ENCODE measurements at places on chromosomes 4 and X.

- no peak for DNase-seq
These were observed 443.7 kb downstream of the CENPC start for GRCh38 chr4:67101612-67102011.

DNA sequence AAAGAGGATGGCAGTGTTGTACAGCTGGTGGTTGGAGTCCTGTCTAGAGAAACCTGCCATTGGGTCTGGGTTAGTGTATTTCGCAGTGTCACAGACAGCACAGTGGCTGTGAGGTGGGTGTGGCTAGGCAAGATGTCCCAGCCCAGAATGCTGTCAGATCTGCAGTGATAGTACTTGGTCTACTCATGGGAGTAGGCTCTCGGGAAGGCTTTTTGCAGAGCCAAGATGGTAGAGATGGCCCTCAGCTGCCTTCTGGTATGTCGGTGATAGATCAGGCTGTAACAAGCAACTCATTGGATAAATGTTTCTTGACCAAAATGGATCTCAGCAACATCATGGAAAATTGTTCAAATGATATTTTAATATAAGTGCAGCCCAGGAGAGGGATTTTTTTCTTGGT, 84.3 kb upstream of the WDR1 start:
- no peak for DNase-seq

DNA sequence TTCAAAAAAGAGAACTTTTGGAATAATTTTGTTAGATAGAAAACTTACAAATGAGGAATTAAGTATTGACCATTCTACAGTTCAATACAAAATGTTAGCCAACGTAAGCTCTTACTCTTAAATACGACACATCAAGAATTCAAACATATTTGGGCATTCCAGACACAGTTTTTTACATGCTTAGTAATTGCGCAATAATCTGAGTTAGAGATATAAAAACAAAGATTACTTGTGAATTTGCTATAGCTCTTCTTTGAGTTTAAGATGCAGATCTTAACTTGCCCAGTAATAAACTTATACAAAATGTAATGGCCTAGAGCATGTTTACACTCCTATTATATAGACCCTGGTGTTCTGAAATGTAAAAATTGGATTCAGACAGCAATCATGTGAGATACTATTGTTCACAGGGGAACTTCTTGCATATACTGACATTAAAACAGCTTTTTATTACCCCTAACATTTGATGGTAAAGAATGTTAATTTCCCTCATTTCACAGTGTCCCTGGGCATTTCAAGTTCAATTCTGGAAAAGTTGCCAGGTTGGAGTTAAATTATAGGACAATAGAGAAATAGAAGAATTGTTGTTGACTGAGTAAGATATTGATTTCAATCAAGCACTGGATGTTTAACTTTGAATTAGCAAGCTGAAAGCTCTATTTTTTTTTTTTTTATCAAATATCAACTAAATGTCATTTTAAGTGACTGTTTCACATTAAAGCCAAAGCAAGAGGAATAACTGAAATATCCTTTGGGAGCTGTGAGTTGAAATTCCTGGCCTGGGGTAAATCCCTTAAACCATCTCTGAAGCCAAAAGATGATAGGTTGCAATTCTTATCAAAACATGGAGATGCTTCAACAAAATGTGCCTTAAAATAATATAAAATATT, 910 bp downstream of the HPGDS start:
- DNase-seq: no peak

DNA sequence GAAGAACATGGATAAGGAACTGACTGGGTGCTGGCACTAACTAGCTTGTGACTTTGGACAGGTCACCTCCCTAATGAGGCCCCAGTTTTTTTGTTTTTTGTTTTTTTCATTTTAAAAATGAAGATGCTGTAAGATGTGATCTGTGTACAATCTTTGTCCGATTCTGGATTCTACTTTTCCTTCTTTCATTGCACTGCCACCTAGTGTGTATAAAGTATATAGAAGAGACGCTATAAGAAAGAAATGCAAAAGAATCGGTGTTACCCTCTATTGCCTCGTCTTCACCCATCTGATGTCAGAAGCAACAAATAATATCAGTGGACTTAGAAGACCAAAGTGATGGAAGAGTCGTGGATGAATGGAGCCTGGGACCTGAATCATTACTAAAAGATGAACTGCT, 58.6 kb upstream of the P2RY10 start:
- DNase-seq: no peak

- no peak for DNase-seq
These were observed 8.0 kb upstream of the RPL34 start for GRCh38 chr4:108612365-108612764.

DNA sequence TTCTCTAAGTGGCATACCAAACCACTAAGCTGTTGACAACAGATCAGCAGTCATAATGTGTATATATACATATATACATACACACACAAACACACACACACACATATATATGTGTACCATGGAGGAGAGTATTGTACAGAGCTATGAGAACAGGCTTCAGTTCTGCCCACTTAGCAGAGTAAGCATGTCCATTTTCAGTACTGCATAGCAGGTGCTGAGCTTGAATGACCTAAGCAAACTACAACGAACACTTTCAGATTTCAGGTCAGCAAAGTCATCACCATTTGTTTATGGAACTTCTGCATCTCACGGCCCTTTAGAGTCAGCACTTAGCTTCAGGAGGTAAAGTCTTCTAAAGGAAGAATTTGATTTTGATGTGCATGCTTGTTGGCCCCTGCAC, 735.8 kb upstream of the ATOH1 start:
- no peak for DNase-seq

DNA sequence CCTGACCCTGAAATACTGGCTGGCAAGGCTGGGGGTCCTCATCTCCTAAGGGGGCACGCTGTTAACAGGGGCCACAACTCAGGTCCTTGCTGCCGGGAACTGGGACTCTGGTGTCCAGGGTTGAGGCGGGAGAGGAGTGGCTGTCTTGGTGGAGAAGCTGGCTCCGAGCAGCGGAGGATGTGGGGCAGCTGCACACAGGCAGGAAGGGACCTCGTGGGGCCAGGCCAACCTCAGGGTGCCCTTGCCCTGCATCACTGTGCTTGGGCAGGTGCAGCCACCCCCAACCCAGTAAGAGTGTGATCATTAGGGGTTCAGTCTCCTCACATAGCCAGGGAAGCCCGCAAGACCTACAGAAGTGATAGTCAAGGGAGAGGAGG, 12.6 kb upstream of the PDE6B start:
- DNase-seq: no peak

- DNase-seq: no peak
These were observed 202.4 kb downstream of the RTL9 start for GRCh38 chrX:110561034-110561433.

GRCh38 chr4:52568351-52568750, 90.8 kb downstream of the USP46 start:
- DNase-seq: no peak

GRCh38 chrX:137855490-137855889, 289.6 kb downstream of the ZIC3 start:
- no peak for DNase-seq
